ENCODE measurements at places on chromosomes 5 and 9. TPM values are rescaled to one million over a fixed set of nuclear protein-coding genes. Genes with fewer than 3 reads are reported as not detected.

CDH9 gene
- total RNA-seq = not detected

GRCh38 chr5:138605254-138605972, 30.2 kb upstream of the HSPA9 start:
- DNase-seq = no peak

IL5 gene
- total RNA-seq = not detected

- DNase-seq = no peak
Measured at GRCh38 chr5:10563110-10563944, 543 bp upstream of the ANKRD33B start.

HSPB3 gene
- not detected for total RNA-seq

OGN gene
- total RNA-seq = 115 TPM

- no peak for DNase-seq
Measured at GRCh38 chr5:10552183-10553143, 11.4 kb upstream of the ANKRD33B start.

PCDHB5 gene
- total RNA-seq = 3.5 TPM

Measured in omental fat pad (tissue), 4 donors.